ENCODE measurements at places on chromosomes 1 and 21.
A peak's percentile ranks its signal among the peaks of the same experiment; 100 is the strongest.

DNA sequence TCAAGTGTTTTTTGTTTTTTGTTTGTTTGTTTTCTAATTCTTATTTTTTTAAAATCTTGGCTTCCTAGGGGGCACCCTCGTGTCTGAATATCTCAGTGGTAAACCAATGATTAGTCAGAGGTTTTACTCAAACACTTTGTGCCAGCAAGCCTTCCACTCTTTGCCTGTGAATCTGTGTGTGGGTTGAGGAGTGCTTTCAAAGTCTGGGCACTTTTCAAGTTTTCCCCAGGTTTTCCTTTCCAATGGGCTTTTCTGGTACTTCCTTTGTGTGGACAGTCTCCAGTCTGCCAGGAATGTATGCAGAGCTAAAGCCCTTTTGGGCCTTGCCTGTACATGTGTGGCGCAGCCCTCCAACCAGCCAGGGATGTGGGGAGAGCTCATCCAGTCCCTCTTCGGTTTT is 9.7 kb upstream of the PPIE start:
- no peak for DNase-seq

DNA sequence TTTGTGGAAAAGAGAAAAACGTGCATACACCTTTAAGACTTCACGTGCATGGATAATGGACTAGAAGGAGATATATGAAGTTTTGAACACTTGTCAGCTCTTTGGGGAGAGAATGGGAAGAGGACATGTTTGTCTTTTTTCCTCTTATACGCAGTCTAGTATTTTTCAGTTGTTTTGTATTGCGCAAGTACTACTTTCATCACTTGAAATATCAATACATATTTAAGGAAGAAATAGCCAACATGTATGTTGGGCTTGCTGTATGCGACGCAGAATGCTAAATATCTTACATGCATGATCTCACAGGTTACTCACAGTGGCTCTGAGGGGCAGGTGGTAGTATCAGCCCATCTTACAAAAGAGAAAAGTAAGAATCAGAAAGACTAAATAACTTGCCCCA is 176.5 kb upstream of the RUNX1 start:
- no peak for DNase-seq

DNA sequence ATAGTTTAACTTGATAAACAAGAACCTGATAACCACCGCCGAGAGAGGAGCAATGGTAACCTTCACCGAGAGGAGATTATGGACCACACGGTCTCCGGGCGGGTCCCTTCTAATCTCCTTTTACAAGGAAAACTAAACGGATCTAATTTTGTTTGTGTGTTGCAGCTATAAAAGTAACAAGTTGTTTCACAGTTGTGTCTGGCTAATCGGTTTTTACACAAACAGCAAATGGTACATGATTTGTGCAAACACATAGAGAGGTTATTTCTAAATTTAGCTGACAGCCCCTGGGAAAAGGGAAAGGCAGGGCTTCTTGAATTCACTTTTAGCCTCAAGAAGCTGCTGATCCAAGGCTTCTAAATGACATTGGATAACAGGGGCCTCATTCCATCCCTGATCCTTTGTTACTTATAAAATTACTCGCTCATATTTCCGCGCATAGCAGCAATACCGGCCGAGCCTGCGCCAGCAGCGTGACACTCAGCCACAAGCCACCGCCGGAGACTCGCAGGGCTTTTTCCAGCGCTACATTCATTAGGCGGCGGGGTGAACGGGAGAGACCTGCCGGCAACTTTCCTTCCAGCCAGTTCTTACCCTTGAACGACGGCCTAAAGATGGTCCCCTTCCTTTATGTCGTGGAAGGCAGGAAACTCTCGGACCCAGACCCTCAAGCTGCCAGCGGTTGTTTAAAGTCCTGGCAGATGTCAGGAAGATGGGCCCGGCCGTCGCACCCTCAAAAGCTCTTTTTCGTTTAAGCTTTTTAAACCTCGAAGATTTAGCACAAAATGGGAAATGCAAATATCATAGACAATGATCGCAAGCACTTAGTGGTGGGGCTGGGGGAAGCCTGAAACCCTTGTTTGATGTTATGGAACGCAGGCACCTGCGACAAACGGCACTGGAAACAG is 4.4 kb downstream of the FOXD3 start:
- no peak for DNase-seq

DNA sequence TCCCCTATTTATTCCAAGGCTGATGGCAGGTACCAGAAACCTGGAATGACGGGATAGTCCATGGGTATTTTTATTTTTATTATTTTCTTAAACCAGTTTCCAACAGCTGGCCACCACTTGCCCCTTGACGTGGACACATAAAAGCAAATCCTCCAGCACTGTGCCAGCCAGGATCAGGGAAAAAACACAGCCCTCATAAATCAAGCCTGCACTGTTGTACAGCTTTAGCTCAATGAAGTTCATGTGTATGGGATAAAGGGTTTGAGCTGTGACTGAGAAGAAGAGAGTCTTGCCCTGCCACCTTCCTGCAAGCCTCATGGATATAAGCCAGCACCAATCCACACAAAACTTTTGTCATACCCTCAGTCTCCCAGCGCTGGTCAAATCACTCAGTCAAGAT is 303.8 kb upstream of the SPAG17 start:
- DNase-seq: no peak

- DNase-seq: no peak
Observed at GRCh38 chr1:12450756-12451559, 167.1 kb downstream of the DHRS3 start.

GRCh38 chr1:244349581-244350001 is 102.1 kb downstream of the ADSS2 start:
- peak; percentile 78 for DNase-seq

GRCh38 chr1:39425151-39425550 is 66.3 kb upstream of the BMP8A start:
- DNase-seq: no peak

GRCh38 chr21:29316029-29316742 is 17.5 kb downstream of the BACH1 start:
- DNase-seq: no peak

GRCh38 chr1:77697441-77697840 is 15.0 kb upstream of the ZZZ3 start:
- no peak for DNase-seq

DNA sequence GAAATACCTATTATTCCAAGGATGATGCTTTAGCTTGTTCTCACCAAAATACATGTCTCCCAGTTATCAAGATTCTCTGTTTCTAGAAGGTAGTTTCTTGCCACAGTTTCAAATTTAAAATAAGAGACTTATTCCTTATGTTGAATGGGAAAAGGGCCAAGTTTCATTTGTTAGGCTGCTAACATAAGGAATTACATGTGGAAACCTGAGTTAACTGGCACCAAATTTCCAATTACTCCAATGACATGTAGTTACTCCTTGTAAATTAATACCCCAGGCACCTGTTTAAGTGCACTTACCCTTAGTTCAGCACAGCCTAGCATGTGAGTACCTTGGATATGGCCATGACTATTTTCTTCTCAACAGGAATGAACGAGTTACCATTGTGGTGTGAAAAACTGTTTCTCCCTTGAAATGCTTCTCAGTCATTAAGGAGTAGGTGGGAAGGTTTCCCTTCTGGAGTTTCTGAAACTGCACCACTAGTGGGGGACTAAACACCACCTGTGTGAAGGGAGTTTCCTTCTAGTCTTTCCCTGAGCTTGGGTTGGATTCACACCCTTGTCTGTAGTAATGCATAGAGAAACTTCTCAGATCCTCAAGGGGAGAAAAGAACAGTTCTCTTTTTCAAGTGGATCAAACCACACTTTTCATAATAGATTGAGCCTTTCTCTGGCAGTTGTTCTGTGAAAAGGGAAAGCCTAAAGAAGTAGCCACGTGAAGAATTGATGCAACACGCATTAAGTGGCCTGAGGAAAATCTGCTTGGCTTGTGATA is 32.3 kb upstream of the LRRC8C start:
- DNase-seq: no peak

DNA sequence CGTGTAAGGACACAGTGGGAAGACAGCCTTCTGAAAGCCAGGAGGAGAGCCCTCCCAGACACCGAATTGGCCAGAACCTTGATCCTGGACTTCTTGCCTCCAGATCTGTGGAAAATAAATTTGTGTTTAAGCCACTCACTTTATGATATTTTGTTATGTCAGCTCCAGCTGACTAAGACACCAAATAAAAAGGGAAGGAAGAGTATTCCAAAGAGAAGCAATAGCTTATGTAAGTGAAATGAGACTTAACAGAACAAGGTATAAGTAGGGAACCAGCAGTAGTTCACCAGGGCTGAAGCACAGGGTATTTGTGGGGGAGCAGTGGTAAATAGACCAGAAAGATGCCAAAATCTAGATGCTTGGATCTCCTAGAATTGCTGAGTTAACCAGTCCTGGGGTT is 94.2 kb upstream of the WLS start:
- DNase-seq: no peak
